Spinal cord (tissue), 10 donors: ENCODE measurements at places on chromosomes 1 and 21.

GRCh38 chr1:10057343-10057742, 24.6 kb downstream of the UBE4B start:
- no peak for DNase-seq

DNA sequence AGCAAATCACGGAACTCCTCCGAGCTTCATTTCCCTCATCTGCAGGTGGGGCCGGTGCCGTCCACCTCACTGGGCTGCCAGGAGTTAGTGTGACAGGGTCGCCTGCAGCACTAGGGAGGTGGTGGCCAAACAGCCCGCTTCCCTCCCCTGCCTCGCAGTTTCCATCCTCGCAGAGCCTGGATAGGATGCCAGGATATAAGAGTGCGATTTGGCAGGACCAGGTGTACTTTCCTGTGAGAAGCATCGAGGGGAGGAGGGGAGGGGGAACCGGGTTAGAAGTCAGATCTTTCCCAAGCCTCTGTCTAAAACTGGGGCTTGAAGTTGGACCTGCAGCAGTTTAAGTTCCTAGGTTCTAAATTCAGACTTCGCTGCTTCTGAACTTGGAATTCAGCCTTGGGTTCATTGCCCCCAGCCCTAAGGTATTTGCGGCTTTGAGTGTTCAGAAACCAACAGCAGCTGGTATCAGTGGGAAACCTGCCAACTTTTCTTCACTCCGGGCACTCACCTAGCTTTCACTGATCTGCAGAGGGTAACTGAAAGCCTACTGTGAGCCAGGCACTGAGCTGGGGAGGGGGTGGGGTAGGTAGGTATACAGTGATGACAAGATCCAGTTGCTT, 1.7 kb upstream of the JUN start:
- no peak for DNase-seq

GRCh38 chr1:67893126-67893495, 59.8 kb upstream of the GNG12 start:
- no peak for DNase-seq

- DNase-seq, result no peak
These were observed 1.3 kb downstream of the USP1 start for GRCh38 chr1:62438163-62438562.

DNA sequence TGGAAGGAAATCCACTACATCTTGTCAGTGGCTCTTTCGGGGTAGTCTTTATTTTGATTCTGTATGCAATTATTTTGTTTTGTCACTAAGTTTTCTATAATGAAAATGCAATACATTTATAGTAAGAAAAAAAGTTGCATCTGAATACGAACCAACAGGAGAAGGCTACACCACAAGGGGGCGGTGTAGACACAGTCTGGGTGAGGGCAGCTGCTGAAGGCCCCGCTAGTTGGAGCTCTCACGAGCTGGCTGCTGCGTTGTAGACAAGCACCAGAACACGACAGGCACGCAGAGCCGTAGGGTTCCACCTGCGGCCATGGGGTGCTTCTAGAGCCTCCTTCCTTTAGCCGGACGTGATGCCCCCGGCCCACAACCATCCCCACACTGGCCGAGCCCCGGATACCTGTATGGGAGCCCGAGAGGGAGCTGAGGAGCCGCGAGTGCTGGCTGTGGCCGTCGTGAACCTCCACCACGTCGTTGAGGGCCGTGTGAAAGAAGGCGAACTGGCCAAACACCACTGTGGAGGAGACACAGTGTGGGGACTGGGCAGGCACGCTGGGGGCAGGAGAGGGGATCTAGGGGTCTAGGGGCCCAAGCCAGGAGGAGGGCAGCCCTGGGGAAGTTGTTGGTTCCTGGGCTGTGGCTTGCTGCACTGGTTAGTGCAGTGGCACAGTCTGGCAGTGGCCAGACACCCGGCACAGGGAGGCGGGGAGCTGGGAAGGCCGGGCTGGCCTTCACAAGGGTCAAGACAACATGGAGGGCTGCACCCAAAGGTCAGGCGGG, 160.8 kb downstream of the ZSCAN20 start:
- peak; percentile 97 for DNase-seq

- DNase-seq, result peak; percentile 90
These were observed 52.0 kb downstream of the SLC9A1 start for GRCh38 chr1:27102707-27103468.

DNA sequence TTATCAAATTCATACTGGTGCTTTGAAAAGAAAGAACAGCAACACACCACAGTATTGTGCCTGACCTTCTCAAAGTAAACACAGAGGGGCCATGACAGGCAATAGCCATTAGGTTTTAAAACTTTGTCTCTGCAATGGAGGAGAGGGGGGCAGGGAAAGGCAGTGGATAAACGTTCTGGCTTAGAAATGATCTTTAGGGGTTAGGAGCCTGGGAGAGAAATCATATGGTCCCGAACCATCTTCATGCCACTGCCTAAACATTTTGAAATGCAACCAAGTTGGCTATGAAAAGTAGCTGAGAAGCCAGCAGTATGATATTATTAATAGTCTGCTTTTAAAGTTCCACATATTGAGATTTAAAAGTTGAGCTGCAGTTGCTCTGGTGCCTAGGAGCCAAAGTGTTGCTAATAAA, 39.8 kb downstream of the PLPP3 start:
- DNase-seq, result no peak

- no peak for DNase-seq
These were observed 300.0 kb upstream of the VAMP3 start for GRCh38 chr1:7470904-7471638.

DNA sequence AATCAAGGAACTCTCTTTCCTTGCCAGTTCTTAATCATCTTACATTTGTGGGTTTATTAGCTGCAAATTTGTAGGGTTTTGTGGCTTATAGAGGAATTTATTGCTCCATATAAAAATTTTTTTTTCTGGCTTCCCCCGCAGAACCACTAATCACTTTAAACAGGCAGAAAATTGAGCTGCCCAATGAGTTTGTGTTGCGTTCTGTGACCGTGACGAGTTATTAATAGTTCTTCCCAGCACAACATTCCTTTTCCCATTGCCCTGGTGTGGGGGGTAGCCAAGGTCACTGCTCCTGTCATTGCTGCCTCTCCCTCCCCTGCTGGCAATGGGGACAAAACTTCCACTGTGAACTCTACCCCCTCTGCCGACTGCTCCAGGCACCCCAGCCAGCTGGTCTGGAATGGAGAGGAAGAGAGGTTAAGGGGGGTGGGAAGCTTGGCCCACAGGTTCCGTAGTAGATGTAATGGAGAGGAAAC, 55.1 kb downstream of the UBE2T start:
- DNase-seq, result no peak

- DNase-seq, result peak; percentile 31
These were observed 153.6 kb downstream of the HIVEP3 start for GRCh38 chr1:41765152-41765551.

- no peak for DNase-seq
These were observed 123.0 kb downstream of the TIAM1 start for GRCh38 chr21:31221043-31221442.

GRCh38 chr1:40810927-40811326, 27.3 kb downstream of the KCNQ4 start:
- DNase-seq, result no peak
